ENCODE measurements at places on chromosomes 7 and 10. TPM values are rescaled to one million over a fixed set of nuclear protein-coding genes. Genes with fewer than 3 reads are reported as not detected.

GRCh38 chr7:938546-939185 is 15.8 kb downstream of the ADAP1 start:
- no peak for DNase-seq

DNA sequence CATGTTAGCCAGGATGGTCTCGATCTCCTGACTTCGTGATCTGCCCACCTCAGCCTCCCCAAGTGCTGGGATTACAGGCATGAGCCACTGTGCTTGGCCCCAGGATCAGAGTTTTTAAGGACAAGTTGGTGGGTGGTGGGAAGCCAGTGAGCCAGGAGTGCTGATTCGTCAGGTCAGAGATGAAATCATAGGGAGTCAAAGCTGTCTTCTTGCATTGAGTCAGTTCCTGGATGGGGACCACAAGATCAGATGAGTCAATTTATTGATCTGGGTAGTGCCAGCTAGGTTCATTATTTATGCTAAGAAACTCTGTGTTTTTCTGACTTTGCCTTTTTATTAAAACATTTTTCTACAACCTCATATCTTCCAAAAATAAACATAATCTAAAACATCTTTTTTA is 423.8 kb downstream of the ARL4A start:
- DNase-seq = peak; percentile 66

DNA sequence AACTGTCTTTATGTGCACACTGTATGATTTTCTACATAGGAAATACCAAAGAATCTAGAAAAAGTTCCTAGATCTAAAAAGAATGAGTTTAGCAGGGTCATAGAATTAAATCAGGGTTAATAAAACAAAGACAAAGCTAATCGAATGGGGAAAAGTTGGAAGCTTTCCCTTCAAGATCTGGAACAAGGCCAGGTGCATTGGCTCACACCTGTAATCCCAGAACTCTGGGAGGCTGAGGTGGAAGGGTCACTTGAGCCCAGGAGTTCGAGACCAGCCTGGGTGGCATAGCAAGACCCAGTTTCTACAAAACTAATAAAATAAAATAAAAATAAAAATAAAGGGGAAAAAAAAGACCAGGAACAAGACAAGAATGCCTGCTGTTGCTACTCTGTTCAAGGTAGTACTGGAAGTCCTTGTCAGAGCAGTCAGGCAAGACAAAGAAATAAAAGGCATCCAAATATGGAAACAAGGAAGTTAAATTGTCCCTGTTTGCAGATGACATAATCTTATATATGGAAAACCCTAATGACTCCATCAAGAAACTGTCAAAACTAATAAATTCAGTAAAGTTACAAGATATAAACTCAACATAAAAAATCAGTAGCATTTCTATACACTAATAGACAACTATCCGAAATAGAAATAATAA is 76.1 kb upstream of the RHEB start:
- no peak for DNase-seq

GRCh38 chr10:15661574-15661973 is 58.1 kb downstream of the ITGA8 start:
- no peak for DNase-seq

FAM221A gene
- not detected for total RNA-seq
